Cerebellar nuclear complex (tissue), 1 donor: ENCODE measurements at places on chromosomes 1 and 21.

DNA sequence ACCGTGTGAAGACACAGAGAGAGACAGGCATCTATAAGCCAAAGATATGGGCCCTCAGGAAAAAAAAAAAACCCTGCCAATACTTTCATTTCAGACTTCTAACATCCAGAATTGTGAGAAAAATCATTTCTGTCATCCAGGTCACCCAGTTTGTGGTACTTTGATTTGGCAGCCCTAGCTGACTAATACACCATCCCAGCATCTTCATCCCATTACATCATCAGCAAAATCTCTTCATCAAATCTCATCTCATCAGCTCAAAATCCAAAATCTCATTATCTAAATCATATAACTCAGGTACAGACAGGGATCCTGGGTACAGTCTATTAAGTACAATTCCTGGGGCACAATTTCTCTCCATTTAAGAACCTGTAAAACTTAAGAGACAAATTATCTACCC is 51.9 kb upstream of the GJA8 start:
- DNase-seq = no peak

GRCh38 chr1:55539652-55540512 is 324.7 kb upstream of the USP24 start:
- no peak for DNase-seq

- DNase-seq = no peak
Observed at GRCh38 chr1:42317308-42317707, 17.7 kb downstream of the FOXJ3 start.

- DNase-seq = no peak
Observed at GRCh38 chr1:90850898-90851710, 134.0 kb upstream of the BARHL2 start.

DNA sequence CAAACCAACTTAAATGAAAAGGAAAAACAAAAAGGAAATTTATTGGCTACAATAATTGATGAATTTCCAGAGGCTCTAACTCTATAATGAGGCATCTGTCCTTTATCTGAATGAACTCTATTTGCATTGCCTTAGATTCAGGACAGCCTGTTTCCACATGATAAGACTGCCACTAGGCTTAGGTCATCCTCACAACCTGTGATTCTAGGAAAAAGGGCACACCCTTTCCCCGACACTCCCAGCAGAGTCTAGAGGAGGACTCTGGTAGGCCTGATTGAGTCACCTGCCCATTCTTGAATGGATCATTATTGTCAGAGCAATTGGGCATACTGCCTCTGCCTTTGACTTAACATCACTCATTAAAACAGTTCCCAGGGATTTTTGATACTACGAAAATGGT is 262.8 kb downstream of the TPR start:
- DNase-seq = no peak

DNA sequence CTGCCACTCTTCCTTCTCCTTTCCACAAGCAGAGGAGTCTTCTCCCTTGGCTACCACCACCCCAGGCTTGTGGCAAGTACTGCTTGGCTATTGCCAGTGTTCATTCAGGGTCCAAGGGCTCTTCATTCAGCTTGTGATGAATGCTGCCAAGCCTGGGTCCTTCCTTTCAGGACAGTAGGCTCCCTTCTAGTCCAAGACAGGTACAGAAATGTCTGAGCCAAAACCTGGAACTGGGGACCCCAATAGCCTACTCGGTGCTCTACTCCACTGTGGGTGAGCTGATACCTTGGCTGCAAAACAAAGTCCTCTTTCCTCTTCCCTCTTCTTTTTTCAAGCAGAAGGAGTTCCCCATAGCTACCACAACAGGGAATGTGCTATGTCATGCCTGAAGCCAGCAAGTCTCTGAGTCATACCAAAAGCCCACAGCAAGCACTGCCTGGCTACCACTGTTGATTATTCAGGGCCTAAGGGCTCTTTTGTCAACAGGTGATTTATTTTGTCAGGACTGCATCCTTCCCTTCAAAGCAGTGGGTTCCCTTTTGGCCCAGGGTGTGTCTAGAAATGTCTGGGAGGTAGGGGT is 268.9 kb downstream of the HHAT start:
- no peak for DNase-seq

DNA sequence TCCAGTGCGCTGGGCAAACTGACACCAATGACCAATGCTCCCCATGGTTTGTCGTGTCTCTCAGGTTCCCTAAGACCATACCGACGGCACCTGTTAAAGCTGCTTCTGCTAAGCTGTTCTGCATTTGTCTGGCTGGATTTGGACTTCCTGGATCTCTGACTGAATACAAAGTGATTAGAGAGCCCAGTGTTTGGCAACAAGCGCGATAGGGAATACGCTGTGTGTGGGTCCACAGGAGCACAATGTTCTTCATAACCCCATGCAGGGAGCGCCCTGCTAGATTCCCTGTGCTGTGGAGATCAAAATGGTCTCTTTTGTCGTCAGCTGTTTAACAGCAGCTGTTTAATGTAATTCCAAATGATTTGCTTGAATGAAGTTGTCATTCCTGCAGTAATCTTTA is 26.0 kb upstream of the ESRRG start:
- no peak for DNase-seq

- no peak for DNase-seq
Observed at GRCh38 chr21:44723177-44724131, 12.1 kb upstream of the TSPEAR start.

DNA sequence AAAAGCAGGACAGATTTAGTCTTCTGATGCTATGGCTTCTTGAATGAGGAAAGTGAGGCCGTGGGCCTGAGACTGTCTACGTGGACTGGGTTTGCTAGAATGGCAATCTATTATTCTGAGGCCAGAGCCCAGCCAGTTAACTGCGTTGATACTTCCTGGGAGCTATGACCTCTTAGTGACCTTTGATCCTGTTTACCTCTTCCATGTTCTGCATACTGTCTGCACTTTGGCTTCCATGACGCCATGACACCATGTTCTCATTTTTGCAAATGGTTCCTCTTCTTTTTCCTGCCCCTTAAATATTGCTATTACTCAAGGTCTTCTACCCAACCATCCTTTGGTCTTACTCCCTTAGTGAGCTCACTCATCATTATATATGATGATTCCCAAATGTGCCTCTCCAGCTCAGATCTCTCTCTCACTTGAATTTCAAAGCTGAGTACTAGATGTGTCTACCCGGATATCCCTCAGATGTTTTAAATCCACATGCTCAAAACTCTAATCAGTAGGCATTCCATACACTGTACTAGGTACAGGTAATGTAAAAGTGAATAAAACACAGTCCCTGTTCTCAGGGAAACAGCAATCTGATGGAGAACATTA is 66.1 kb upstream of the ATP1A1 start:
- no peak for DNase-seq

DNA sequence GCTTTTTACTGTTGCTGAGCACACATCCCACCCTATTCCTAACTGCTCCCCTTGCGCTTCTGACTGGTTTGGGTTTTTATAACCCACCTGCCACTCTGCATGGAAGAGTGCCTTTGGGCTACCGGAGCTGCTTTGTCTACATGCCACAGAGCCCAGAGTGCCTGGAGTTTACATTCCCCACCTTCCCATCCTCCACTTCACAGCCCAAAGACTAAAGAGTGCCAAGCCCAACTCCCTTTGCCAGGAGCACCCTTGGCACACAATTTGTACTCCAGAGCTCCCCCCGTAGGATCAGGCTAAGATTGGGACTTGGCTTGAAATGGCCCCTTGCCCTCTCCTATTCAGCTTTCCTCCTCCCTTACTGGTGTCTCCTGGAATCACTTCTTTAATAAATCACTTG is 63.3 kb downstream of the LHX9 start:
- DNase-seq = no peak

GRCh38 chr1:165639821-165640623 is 9.0 kb downstream of the MGST3 start:
- DNase-seq = no peak

- DNase-seq = no peak
Observed at GRCh38 chr1:200448034-200448762, 38.4 kb upstream of the ZNF281 start.

GRCh38 chr1:56034847-56035481 is 544.4 kb downstream of the PLPP3 start:
- no peak for DNase-seq

- DNase-seq = no peak
Observed at GRCh38 chr1:114755006-114755931, 2.5 kb downstream of the CSDE1 start.
